ENCODE measurements at places on chromosomes 4 and X.
A peak's percentile ranks its signal among the peaks of the same experiment; 100 is the strongest.

DNA sequence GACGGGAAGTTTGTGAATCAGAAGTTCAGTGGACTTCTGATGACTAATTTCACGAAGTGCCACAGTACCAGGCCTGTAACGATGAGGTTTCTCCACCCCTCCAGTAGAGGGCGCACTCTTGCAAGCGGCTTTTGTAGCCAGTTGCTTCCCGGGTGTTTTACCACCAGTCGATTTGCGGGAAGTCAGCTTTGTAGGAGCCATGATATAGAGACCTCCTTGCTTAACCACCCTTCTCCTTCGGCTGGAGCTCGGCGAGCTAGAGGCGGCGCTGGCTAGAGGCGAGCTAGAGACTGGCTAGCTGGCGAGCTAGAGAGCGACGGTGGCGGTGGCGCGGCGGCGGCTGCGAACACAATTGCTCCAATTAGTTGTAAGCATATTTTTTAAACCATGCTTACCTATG, 72.0 kb downstream of the IL1RAPL1 start:
- no peak for DNase-seq

GRCh38 chr4:78721747-78722146, 54.4 kb upstream of the BMP2K start:
- DNase-seq = no peak

GRCh38 chr4:70632028-70632427, 3.5 kb downstream of the ENAM start:
- no peak for DNase-seq

GRCh38 chr4:73729534-73730165, 10.7 kb upstream of the CXCL8 start:
- no peak for DNase-seq

DNA sequence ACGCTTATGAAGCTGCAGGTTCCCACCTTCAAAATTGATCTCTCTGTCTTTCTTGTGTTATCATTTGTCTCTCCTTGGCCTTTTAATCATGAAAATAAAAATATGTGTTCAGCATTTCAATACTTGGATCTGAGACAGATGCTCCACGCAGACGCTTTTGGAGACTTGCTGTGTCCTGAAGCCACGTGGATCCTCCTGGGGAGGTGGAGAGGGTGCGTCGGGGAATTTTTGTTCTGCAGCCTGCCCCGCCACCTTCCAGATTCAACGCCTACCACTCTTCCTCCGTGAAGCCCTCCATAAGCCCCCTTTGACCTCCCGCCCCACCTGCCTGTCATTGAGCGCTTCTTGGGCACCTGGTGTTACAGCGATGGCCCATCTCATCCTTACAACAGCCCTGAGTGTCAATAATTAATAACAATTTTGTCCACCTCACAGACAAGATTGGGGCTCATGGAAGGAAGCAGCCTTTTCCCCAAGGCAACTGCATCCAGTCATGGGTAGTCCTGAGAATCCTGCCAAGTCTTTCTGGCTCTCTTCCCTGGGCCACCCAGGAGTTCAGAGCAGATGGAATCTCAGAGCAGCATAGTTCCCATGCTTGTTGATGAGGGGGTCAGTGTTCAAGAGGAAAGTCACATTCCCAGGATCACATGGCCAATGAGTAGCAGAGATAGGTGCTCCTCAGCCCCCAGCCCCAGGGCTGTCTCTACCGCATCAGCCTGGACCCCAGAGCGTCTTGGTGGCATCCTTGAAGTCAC, 172.6 kb upstream of the PSAPL1 start:
- DNase-seq = no peak

DNA sequence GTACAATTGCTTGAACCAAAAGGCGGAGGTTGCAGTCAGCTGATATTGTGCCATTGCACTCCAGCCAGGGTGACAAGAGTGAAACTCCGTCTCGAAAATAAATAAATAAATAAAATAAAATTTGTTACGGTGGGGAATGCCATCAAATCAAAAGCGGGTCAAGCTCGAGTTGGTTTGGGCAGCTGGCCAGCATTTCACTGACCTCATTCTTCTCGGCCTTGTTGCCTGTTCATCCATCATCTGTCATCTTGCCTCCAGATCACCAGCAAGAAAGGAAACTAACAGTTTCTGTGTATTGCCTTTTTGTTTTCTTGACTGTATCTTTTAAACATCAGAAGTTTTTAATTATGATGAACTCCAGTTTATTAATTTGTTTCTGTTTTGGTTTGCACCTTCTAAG, 31.5 kb upstream of the KLHL2 start:
- DNase-seq = no peak

DNA sequence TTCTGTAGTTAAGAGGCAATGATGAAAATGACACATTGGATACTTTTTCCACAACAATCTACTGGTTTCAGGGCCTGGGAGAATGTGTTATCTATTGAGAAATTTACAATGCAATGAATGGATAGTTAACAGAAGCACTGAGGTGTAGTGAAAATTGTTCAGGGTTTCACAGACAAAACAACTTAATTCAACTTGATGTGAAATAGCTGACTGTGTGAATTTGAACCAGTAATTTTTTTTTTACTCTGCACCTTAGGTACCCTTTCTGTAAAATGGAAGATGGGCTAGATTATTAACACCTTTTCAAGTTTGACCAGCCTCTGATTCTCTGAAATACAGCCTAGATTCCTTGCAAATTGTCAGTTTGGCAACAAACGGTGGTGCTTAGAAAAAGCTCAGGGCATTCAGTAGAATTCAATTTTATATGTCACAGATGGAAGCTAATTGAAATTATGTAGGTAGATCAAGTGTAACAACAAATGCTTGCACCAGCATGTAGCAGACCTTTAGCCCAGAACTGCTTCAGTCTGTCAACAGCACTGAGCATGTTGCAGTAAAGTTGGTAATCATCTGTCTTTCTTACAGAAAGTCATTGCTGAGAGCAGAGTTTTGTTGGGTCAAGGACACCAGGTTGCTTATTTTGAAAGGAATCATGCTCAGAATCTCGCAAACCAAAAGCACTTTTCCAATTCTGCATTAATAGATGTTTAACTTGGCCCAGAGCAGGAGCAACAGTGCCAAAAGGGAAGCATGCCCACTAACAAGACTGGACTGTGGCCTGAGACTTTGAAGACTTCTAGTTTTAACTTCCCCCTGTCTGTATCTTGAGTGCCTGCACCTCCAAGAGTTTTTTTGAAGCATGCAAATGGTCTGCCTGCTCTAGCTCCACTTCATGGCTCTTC, 526.6 kb downstream of the PACRGL start:
- DNase-seq = no peak

DNA sequence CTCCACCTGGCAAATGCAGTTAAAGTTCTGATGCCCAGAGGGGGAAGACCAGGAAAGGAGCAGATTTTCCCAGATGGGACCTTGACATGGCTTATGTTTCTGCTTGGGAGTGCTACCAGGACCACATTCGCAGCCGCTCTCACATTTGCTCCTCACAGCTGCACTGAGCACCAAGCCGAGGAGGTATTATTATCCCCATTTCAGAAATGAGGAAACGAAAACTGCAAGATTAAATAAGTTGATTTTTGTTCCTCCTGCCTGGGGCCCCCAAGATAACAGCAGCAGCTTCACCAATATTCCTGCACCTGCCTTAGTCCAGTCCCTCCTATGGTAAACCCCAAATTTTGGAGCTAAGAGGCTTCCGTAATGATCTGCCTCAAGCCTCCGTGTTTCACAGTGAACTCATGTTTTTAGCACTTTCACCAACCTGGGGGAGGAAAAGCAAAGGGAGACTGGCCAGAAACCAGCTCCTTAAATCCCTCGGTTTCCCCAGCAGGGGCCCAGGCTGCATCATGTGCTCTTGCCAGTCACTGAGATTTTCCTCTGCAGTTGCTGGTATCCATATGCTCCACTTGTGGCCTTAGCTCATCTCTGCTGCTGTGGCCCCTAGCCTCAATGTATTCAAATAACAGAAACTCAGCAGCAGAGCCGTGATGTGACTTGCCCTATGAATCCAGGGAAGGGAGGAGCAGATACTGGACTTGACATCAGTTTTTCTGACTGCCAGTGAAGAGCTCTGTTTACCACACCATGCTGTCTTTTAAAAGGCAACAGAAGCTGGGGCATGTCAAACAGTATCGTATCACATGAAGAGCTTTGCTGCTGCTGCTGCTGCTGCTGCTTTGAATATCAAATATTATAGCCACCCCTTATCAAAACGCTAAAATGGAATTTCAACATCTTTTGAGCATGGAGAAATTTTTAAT, 95.5 kb upstream of the KLHL13 start:
- peak; percentile 49 for DNase-seq

GRCh38 chrX:43743100-43743822, 87.2 kb downstream of the MAOA start:
- DNase-seq = no peak

DNA sequence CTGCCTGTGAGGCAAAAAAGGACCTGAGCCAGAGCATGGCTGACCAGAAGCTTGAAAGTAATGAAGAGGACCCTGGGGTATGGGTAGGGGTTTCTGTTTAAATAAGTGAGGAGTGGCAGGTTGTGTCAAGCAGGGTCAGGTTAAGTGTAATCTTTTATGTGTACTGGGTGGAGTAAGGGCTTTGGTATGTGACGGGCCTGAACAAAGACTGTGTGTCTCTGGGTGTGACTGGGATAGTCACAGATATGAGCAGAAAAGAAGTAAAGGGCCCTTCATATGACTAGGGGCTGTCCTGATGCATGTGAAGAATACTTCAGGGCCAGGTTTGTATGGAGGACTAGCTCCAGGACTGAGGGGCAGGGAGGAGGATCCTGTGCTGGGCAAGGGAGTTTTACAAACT, 82.4 kb downstream of the ITIH6 start:
- DNase-seq = no peak

DNA sequence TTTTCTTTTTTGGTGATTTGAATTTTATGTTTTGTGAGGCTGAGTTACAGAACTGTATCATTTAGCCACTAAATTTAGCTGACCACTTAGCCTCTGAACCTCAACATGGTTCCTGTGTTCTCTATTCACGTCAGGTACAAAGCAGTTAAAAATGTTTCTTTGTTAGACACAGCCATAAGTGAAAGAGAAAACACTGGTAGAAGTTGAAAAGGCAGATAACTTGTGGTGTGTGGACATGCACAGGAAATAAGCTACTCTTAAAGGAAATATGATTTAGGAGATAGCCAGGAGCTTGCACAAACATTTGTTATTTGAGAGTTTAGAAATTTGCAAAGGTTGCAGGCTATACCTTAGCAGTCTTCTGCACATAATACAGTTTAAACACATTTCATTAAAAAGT, 171.0 kb upstream of the RPS6KA3 start:
- DNase-seq = peak; percentile 12

DNA sequence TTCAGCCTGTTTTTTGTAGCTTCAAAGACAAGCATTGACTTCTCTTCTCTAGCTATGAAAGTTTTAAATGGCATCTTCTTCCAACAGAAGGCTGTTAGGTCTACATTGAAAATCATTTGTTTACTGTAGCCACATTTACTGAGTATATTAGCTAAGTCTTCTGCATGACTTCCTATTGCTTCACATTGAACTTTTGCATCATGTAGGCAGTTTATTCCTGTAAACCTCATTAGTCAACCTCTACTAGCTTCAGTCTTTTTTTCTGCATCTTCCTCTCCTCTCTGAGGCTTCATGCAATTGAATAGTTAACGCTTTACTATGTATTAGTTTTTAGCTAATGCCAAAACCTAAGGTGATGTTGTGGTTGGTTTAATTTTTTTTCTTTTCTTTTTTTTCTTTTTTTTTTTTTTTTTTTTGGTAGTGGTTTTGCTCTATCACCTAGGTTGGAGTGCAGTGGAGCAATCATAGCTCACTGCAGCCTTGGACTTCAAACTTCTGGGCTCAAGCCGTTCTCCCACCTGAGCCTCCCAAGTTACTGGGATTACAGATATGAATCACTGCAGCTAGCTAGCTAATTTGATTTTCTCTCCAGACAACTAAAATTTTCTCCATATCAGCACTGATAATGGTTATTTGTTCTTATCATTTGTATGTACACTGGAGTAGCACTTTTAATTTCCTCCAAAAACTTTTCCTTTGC, 3.4 kb downstream of the UGT2A3 start:
- no peak for DNase-seq

GRCh38 chrX:73940893-73941470, 363.0 kb upstream of the ZCCHC13 start:
- no peak for DNase-seq

DNA sequence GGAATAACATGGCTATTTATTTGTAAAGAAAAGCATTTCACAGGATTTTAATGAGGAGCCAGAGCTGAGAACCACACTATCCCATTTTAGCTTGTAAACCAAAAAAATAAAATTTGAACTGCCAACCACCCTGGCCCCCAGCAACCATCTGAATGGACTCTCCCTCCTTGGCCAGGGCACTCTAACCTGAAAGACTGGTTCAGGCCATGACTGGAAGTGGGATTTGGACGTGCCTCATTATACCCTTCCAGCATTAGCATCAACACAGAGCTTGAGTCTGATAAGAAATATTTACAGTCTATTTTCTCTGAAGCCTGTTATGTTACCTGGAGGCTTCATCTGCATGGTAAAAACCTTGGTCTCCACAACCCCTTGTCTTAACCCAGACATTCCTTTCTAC, 30.0 kb downstream of the METAP1 start:
- DNase-seq = no peak

- no peak for DNase-seq
Observed at GRCh38 chr4:2059046-2059725, at the start of gene NAT8L. NAT8L (plus strand) TSS chr4:2059327; CDS start chr4:2059512, 185 bp downstream.

DNA sequence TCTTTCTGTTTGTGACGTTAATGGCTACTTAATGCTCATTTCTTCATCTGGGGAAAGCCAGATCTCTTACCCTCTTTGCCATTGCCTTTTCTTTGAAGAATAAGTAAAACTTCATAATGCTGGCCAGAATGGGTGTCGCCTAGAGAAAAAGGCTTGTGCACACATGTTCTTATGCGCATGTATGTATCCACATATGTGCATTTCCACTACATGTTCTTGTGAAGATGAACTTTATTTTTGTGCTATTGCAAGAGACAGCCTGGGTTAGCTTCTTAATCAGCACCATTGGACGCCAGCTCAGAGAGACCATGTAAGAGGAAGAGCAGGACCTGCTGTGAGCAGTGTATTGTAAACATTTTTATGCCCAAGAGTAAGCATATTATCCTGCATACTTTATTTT, 178.7 kb downstream of the SPRY1 start:
- no peak for DNase-seq

DNA sequence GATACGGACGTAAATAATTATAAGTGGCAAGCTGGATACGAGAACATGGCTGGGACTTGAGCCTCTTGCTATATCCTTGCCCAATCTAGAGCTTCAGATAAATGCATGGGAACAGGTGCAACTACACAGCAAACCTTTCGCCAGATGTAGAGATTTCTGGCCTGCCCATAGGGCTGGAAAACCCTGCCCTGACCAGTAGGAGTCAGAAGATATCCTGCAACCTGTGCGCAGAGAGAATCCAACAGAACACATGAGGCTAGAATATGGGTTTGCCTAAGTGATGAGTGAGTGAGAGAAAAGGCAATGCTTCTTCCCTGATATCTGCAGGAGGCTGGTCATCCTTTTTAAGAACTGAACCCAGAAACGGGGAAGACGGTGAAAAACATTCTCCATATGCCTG, 805.3 kb upstream of the TENM3 start:
- no peak for DNase-seq

DNA sequence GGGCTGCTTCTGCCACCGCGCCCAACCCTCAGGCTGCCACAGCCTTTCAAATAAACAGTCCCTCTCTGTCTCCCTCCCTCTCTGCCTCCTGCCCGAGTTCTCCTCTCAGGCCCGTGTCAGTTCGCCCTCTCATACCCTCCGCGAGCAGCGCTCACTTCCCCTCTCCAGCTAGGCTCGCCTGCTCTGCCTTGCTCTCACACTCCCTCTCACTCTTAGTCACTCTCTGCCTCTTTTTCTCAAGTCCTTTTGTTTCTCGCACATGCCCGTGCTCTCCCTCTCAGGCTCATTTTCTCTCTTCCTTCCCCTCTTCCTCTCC, 3.2 kb downstream of the EFNB1 start:
- DNase-seq = peak; percentile 22

- peak; percentile 51 for DNase-seq
Observed at GRCh38 chrX:97401154-97401553, 517.4 kb downstream of the RPA4 start.

GRCh38 chrX:133482056-133482952, 67.0 kb upstream of the GPC4 start:
- no peak for DNase-seq

Data from GM06990 (cell line).